AG08395 (cell line): ENCODE measurements at places on chromosomes 2 and 18.
A peak's percentile ranks its signal among the peaks of the same experiment; 100 is the strongest.

GRCh38 chr2:18473241-18474181 is 86.9 kb downstream of the RDH14 start:
- DNase-seq = peak; percentile 85

GRCh38 chr2:126719191-126719832 is 63.4 kb downstream of the GYPC start:
- DNase-seq = no peak

GRCh38 chr2:108363908-108364225 is 13.9 kb upstream of the SULT1C4 start:
- DNase-seq = peak; percentile 18

DNA sequence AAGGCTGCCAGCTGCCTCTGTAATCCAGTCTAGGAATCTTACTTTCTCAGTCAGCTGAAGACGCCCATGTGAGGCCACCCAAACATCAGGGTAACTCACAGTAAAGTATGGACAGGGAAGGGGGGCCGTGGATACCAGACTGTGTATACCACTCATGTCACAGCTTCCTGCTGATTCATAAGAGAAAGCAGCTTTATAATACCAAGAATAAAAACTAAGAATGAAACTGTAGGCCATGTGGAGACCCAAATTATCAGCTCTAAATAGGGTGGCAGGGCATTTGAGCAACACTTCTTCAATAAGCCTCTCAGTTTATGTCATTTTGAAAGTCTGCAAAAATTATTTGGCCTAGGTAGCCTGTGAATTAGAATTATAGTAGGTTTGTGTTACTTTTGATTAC is 115.0 kb upstream of the CDCA7 start:
- DNase-seq = no peak

DNA sequence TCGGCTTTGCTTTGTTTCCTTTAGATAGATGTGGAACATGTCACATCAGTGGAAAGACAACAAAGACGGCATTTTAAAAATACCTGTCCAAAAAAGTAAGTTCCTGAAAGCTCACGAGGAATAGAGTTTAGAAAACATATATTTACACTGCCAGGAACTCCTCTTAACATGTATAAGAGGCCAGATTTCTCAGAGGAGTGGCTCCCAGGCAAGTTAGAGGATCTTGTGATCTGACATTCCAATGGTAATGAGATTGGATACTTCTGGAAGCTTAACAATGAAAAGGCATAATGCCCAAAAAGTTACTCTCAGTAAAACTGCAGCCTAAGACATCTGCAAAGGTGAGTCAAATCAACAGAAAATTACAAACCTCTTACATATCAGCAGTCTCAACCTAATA is 77.1 kb downstream of the CYRIA start:
- no peak for DNase-seq

DNA sequence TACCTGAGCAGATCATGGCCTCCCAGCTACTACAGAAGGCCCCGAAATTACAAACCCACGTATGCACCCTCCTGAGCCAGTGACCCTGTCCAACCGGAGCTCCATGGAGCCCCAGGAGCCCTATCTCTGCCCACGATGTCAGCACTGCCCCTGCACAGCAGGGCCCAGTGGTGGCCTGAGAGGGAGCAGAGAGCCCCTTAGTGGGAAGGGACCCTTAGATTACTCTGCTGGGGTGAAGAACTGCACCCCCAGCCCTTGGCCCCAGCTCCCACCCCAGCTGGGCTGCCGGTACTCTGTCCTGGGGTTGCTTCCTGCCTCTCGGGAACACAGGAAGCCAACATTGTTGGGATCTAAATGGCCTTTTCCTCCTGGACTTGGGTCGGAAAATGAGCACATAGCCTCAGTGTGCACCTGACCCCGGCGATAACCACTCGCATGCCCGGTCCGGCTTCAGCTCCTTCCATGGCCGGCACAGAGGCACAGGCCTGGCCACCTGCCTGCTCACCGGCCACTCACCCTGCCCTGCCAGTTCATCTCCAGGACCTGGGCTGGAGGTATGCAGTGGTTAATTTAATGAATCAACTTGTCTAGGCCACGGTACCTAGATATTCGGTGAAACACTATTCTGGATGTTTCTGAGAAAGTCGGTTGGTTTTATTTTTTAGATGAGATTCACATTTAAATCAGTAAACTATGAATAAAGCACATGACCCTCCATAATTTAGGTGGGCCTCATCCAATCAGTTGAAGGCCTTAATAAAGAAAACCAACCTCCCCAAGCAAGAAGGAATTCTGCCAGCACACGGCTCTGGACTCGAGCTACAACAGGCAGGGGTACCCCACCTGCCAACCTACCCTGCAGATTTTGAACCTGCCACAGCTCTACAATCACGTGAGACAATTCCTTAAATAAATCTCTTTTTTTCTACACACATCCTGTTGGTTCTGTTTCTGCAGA is 19.2 kb downstream of the TNS1 start:
- no peak for DNase-seq

GRCh38 chr2:210180477-210180876 is 9.3 kb upstream of the KANSL1L start:
- no peak for DNase-seq

- no peak for DNase-seq
Measured at GRCh38 chr2:235914756-235915155, 253.4 kb downstream of the GBX2 start.

GRCh38 chr2:197278799-197279763 is 31.5 kb downstream of the ANKRD44 start:
- no peak for DNase-seq

- DNase-seq = no peak
Measured at GRCh38 chr2:29563697-29564096, 357.7 kb downstream of the ALK start.

DNA sequence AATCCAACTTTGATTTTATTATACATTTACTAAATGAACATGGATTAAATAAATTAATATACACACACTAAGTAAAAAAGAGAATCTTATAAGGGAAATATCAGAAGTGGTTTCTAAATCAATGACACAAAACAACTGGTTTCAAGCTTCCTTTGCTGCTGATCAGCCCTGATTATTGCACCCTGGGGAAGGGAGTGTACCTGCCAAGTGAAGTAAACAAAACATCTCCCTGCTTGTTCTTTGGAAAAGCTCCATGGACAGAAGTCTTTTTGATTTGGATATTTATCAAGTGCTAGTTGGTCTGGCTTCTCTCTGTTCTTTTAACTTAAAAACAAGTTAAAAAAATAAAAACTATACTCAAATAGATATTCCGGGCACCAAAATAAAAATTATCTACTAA is 190.1 kb downstream of the PDE11A start:
- no peak for DNase-seq

DNA sequence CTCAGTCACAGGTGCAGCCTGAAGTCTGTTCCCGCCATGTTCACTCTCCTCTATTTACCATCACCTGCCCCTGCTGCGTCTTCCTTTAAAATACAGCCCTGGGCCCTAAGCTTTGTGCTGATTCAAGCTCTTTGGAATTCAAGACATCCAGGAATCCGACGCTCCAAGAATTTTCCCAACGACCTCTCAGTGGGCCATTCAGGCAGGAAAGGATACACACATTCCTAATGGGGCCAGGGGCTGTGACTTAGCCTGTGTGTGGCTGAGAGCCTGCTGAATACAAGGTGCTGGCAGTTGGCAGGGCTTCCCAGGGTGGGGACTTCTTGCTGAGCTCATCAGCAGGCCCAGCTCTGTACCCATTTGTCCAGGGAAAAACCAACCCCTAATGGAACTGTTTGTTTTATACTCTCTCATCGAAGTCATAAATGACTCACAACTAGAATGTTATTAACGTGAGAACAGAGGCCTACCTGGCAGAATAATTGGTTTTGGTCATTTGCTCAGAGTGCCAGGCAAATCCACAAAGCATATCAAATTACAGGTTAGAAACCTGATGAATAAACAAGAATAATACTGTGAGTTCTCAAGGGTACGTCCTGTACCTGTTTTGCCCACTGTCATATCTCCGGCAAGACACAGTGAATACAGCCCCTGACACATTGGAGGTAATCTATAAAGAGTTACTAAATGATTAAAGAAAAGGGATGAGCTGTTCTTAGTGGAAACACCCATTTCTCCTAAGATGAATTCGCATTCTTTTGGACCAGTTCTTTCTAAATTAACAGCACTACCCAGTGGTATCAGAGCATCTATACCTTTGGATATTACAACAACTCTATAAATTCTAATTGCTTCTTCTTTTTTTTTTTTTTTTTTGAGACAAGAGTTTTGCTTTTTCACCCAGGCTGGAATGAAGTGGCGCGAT is 12.6 kb upstream of the KCMF1 start:
- peak; percentile 72 for DNase-seq

- DNase-seq = peak; percentile 93
Measured at GRCh38 chr18:54776282-54776977, 51.8 kb upstream of the RAB27B start.

GRCh38 chr2:169001116-169001815 is 29.9 kb downstream of the ABCB11 start:
- no peak for DNase-seq

- no peak for DNase-seq
Measured at GRCh38 chr2:85674417-85674816, 6.4 kb upstream of the SFTPB start.

DNA sequence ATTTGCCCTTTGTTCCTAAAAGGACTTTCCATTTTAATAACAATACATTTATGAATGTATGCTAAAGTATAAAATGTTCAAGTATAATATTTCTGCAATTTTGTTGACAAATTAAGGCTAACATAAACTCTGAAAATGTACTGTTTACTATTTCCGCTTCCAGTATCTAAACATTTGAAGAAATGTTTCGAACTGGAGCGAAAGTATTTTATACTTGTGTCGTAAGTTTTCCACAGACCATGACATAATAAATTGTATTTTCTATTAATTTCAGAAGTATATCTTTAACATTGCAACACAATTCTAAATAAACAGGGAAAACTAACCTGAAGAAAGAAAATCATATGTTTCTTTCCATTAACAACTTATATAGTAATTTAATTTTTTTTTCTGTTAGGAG is 146.3 kb downstream of the CALCRL start:
- no peak for DNase-seq

GRCh38 chr2:29218071-29218470 is 102.9 kb downstream of the CLIP4 start:
- DNase-seq = no peak
